ENCODE measurements at places on chromosomes 11 and 22.

GRCh38 chr11:80925321-80925720 lies 1484.5 kb upstream of the TENM4 start:
- DNase-seq = no peak

- no peak for DNase-seq
These were observed 1078.3 kb downstream of the FAM181B start for GRCh38 chr11:81655351-81655750.

DNA sequence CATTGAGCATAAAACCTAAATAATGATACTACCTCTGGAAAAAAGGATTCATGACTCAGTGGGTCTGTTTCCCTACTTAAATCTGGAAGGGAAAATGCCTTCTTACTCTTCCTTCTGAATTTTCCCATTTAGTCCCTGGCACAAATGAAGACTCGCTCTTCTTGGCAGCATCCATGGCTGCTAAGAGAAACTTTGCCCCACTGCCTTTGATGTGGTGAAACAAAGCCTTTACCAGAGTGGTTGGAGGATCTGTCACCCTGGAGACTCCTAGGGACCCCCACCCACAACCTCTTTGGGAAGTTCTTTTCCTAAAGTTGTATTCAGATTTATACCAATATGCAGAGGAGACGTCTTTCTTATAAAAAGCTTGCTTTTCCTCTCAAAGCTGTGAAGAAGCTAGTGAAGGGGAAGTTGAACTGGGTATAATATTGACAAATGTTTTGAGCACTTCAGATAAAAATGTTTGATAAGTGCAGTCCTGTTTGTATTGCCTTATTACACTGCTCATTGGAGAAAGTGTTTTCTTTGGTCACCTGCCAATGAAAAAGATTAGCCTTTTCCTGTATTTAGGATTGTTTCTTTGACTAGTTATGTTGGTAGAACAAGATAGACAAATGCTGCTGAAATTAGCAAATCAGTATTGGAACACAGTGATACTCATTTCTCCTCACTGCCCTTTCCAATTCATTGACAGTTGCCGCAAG lies 77.3 kb downstream of the ARFGAP2 start:
- no peak for DNase-seq

DNA sequence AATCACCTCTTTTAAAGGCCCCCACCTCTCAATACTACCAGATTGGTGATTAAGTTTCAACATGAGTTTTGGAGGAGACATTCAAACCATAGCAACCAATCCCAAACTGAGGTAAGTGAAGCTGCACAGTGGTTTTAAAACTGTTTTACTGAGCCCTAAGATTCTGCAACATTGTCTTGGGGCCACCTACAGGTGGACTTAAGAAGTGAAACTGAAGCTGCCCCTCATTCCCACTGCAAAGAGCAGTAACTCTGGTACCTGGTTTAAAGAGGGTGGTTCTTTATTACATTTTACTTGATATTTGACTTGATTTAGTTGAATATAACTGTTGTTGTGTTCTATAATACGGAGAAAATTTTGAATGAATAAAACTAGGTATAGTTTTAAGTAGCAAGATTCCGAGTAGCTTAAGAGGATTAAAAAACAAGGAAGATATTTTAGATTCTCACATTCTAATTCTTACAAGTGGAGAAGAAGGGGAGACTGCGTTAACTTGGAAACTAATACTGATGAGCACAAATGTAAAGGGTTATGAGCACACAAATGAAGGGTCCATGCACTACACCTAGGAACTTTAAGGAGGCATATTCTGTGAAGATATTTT lies 26.7 kb downstream of the SYT9 start:
- no peak for DNase-seq

DNA sequence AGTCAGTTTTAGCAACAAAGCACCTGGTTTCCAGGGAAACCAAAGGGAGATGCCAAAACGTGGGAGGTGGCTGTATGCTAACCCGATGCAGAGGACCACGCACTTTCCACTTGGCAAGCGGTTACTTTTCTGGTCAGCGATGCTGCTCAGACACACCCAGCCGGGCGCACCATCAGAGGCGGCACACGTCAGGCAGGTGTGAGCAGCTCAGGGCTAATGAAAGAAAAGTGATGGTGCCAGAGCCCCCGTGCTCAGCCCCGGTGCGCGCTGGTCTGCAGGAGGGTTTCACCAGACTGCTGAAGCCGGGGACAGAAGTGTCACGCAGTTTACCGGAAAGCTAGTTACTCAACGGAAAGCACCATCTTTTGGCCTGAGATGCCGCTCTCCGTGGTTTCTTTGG lies 5.7 kb downstream of the LTO1 start:
- DNase-seq = no peak

GRCh38 chr11:123093739-123094138 lies 31.8 kb upstream of the HSPA8 start:
- no peak for DNase-seq

GRCh38 chr11:72668629-72669347 lies 5.4 kb downstream of the PDE2A start:
- no peak for DNase-seq

DNA sequence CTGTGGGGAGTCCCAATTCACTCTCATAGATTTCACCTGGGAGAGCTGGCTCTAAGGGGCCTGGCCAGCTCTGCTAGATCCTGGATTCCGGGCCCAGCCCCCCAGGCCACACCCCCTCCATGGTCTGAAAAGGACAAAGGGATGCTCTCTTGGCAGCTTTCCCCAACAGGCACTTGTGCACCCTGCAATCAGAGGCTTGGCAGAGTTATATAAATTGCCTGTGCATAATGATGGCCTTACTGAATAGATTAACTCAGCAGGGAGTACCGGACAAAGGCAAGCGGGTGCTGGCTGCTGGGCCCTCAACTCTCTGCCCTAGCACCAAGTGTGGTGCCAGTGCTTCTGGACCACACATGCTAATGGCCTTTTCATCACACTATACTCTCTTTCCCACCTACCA lies 461.6 kb downstream of the BUD13 start:
- no peak for DNase-seq

DNA sequence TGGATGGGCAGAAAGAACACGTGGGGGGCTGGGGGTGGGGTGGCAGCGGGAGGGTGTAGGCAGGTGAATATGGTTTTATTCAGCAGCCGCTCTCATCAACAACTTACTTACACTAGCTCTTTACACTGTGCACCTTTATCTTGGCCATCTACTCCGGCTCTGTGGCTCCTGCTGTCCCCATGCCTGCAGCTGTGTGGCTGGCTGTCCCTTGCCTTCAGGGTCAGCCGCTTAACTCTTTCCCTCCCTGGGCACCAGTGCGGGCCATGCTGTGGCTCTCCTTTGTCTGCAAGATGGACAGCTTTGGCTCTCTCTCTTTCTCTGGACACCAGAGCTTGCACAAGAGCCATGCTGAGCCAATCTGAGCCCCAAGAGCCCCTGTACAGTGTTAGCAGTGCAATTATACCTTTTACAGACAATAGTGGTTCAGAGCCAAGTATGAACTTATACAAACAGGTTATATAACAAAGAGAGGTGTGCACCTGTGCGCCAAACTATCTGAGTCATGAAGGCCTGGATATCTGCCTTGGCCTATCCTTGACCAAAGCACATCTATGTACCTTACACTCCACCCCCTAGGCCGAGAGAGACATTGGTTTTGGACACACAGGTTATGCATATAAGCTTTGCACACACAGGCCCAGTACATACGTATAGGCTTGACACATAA lies 94.3 kb upstream of the CTSC start:
- no peak for DNase-seq

- DNase-seq = no peak
These were observed 454.0 kb upstream of the DDI1 start for GRCh38 chr11:103582351-103582909.

- DNase-seq = no peak
These were observed 151.9 kb downstream of the DBX1 start for GRCh38 chr11:20008190-20008870.

DNA sequence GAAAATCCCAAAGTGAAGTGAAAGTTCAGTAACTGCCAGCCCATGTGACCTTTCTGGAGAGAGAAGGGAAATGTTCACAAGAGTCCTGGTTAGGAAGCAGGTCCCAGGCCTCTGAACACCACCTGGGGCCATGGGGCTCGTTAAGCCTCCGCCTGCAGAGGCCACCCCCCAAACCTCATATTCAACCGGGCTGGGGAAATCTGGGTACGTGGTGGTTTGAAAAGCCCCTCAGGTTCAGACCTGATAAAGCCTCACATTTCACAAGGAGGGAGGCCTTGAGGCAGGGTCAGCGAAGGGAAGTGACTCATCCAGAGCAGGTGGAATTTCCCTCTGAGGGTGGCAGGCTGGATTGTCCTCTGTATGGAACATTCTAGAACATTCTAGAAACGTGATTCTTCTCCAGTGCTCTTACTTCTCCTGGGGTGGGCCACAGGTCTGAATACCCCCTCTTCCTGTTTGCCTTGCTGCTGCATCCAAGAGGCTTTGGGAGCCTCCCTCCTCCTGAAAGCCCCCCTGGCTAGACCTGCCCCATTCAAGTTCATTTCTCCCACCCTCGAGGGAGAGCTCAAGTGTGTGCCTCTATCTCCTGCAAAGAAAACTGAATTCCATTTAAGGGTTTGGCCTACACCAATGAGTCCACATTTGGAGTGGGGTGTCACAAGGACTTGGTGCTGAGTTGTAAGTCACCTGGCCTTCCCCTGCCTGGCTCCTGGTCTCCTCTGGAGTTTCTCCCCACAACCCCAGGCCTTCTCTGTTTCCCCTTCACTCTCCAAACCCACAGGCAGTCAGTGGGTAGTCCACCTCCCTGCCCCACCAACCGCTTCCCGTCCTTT lies 6.3 kb downstream of the FXYD2 start:
- no peak for DNase-seq

DNA sequence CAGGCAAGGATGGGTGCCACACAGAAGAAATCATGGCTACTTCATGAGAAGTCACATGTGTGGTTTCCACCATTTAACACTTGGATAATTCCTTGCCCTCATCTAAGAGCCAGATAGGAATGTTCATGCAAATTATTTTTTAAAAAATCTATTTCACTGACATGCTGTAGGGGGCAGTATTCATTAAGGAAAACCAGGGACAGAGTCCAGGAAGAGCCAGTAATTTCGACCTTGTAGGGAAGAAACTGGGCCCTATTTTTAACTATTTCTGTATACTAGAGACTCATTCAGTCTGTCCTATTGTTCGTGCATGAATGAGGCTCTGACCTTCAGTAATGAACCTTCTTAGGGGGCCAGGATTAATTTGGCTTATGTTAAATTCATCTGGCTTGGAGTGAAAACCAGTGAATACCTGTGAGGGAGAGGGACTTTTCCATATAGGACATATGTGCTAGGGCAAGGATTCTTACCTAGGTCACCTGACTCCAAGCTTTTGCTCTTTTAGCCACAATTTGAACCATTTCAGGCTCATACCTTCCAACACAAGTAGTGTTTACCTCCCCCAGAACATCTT lies 192.7 kb downstream of the NAV2 start:
- DNase-seq = no peak

GRCh38 chr11:64917663-64917995 lies 620 bp upstream of the ATG2A start:
- no peak for DNase-seq

DNA sequence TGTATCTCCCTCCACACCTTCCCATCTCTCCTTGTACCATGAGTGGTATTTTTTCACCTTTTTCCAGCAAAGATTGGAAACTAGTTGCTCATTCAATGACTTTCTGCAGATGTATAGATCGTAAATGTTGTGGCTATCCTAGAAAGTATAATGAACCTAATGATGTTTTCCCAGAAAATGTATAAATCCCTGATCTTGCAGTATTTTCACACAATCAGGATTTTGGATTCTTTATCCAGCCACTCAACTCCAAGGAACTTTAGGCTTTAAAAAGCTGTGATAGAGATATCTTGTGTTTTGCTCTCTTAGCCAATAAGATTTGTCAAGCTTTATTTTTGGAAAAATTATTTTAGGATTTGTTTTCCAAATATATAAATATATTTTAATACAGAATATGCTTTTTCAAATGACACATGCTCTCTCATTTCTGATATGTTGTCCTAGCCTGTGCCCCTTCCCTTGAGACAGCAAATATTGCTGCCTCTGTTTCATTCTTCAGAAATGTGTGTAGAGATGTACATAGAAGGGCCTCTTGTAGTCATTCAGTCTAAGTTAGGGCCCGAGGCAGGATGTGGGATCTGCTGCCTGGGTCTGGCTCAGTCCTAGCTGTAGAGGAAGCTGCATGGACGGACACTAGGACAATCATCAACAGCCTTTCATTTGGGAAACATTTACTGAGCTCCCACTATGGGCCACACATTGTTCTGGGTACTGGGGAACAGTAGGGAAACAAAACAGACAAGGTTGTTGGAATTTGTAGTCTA lies 62.4 kb downstream of the NAV2 start:
- no peak for DNase-seq

DNA sequence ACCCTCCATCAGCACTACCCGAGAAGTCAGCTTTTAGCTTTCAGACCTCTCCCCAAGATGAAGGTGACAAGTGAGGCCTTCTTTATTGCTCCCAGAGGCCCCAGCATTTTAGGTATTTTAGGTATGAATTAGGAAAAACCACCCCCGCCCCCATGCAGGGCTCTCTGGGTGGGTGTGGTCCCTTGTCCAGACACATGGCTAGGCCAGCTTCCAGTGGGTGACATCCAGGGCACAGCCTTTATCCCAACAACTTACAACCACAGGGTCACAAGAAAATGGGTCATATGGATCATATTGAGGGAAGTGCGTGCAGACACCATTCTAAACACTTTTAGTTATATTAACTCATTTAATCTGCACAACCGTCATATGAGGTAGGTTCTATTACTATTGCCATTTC lies 42.1 kb downstream of the RIBC2 start:
- DNase-seq = no peak

DNA sequence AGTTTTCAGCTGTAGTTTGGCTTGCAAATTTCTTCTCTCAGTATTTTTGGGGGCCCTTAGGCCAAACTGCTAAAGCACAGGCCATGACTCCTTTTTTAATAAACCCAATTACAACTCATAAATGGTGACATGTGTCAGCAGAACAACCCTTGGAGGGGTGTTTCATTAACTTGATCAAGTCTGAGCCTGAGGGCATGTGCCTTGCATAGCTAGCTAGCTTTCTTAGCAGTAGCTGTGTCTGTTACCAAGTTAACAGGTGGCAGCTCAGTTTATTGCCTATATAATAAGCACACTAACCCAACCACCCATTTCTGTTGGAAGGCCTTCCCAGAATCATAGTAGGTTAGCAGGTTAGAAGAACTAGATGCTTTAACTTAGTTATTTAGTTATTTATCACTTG lies 950.3 kb upstream of the CCDC90B start:
- no peak for DNase-seq

- DNase-seq = no peak
These were observed 3.9 kb upstream of the RAB39A start for GRCh38 chr11:107924306-107924705.

- DNase-seq = no peak
These were observed 4.5 kb downstream of the OR5B21 start for GRCh38 chr11:58503361-58503856.

- no peak for DNase-seq
These were observed 310 bp downstream of the TCF20 start for GRCh38 chr22:42270176-42270509.

DNA sequence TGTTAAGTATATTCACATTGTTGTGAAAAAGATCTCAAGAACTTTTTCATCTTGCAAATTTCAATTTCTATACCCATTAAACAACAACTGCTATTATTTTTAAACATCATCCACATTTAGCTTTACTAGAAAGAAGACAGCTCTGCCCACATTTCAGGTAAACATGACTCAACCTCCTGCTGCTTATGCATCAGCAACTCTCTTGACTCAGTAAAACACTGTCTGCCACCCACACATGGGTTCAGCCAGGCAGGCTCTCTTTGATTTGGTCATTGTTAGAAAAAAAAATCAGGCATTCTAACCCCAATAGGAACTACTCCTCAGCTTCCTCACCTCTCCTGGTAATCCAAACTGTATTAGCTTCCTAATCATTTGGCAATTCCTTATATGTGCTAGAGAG lies 5.1 kb upstream of the ENDOD1 start:
- no peak for DNase-seq
